ENCODE measurements at places on chromosomes 6 and 20.

GRCh38 chr6:144413418-144413817, 128.3 kb downstream of the UTRN start:
- H3K4me3 ChIP-seq, result no peak overlapping the region
- H3K36me3 ChIP-seq, result no peaks in the 10 kb centered on the region
- no peak overlapping the region for H3K27ac ChIP-seq
- no peak for DNase-seq
- H3K27me3 ChIP-seq, result no peaks in the 10 kb centered on the region
- no peaks in the 10 kb centered on the region for H3K4me1 ChIP-seq

- H3K4me3 ChIP-seq, result peak overlapping the region; percentile 40
- peaks cover 5% of the 10 kb centered on the region for H3K4me1 ChIP-seq
- H3K27me3 ChIP-seq, result no peaks in the 10 kb centered on the region
- H3K36me3 ChIP-seq, result peaks cover 11% of the 10 kb centered on the region
- H3K27ac ChIP-seq, result no peak overlapping the region
- DNase-seq, result no peak
Observed at GRCh38 chr6:156782691-156783320, 5.6 kb downstream of the ARID1B start.

- no peak for DNase-seq
- no peaks in the 10 kb centered on the region for H3K27me3 ChIP-seq
- H3K27ac ChIP-seq, result no peak overlapping the region
- H3K36me3 ChIP-seq, result no peaks in the 10 kb centered on the region
- H3K4me3 ChIP-seq, result no peak overlapping the region
Observed at GRCh38 chr20:2213401-2213800, 82.4 kb upstream of the TGM3 start.

- peaks cover 16% of the 10 kb centered on the region for H3K36me3 ChIP-seq
- no peaks in the 10 kb centered on the region for H3K27me3 ChIP-seq
- H3K27ac ChIP-seq, result no peak overlapping the region
- no peak for DNase-seq
- H3K4me1 ChIP-seq, result no peaks in the 10 kb centered on the region
- H3K4me3 ChIP-seq, result peak overlapping the region; percentile 79
Observed at GRCh38 chr20:63955281-63955826, 862 bp downstream of the UCKL1 start.

- H3K27ac ChIP-seq, result no peak overlapping the region
- no peak overlapping the region for H3K4me3 ChIP-seq
- H3K4me1 ChIP-seq, result no peaks in the 10 kb centered on the region
- DNase-seq, result no peak
- H3K36me3 ChIP-seq, result peaks cover 17% of the 10 kb centered on the region
- H3K27me3 ChIP-seq, result no peaks in the 10 kb centered on the region
Observed at GRCh38 chr6:145878591-145879295, 64.1 kb upstream of the FBXO30 start.

- no peaks in the 10 kb centered on the region for H3K4me1 ChIP-seq
- no peak overlapping the region for H3K4me3 ChIP-seq
- DNase-seq, result no peak
- H3K36me3 ChIP-seq, result no peaks in the 10 kb centered on the region
- no peaks in the 10 kb centered on the region for H3K27me3 ChIP-seq
- no peak overlapping the region for H3K27ac ChIP-seq
Observed at GRCh38 chr6:25118038-25118437, 161.1 kb upstream of the CARMIL1 start.

- DNase-seq, result no peak
- H3K27me3 ChIP-seq, result no peaks in the 10 kb centered on the region
- H3K36me3 ChIP-seq, result no peaks in the 10 kb centered on the region
- H3K4me3 ChIP-seq, result no peak overlapping the region
- H3K27ac ChIP-seq, result no peak overlapping the region
- no peaks in the 10 kb centered on the region for H3K4me1 ChIP-seq
Observed at GRCh38 chr6:138231381-138231886, 13.1 kb upstream of the PBOV1 start.

DNA sequence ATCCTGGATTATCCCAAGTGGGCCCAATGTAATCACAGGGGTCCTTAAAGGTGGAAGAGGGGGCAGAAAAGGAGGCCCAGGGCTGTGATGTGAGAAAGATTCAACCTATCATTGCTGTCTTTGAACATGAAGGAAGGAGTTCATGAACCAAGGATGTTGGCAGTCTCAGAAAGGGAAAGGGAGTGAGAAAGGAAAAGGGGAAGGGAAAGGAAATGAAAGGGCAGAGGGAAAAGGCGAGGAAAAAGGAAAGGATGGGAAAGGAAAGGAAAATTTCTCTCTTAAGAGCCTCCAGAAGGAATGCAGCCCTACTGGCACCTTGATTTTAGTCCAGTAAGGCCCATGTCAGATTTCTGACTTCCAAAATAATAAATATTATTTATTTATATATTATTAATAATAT, 687.8 kb downstream of the COL12A1 start:
- no peak overlapping the region for H3K4me3 ChIP-seq
- H3K27ac ChIP-seq, result no peak overlapping the region
- no peaks in the 10 kb centered on the region for H3K27me3 ChIP-seq
- H3K36me3 ChIP-seq, result no peaks in the 10 kb centered on the region
- H3K4me1 ChIP-seq, result no peaks in the 10 kb centered on the region
- no peak for DNase-seq

DNA sequence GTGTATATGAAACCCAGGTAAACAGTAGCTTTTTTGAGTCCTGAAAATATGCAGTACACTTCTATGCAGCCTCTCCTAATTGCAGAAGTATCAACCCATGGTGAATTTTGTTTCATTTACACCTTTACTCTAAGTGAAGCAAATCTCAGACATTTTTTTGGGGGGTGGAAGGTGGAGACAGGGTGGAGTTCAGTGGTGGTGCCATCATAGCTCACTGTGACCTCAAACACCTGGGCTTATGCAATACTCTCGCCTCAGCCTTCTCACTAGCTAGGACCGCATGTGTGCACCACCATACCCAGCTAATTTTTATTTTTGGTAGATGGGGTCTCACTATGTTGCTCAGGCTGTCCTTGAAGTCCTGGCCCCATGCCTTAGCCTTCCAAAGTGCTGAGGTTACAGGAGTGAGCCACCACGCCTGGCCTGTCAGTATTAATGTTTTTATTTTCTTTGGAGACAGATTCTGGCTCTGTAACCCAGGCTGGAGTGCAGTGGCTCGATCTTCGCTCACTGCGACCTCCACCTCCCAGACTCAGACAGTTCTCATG, 80.3 kb downstream of the JARID2 start:
- peaks cover 30% of the 10 kb centered on the region for H3K4me1 ChIP-seq
- no peaks in the 10 kb centered on the region for H3K27me3 ChIP-seq
- DNase-seq, result no peak
- H3K4me3 ChIP-seq, result no peak overlapping the region
- H3K36me3 ChIP-seq, result peaks cover 7% of the 10 kb centered on the region
- H3K27ac ChIP-seq, result no peak overlapping the region

DNA sequence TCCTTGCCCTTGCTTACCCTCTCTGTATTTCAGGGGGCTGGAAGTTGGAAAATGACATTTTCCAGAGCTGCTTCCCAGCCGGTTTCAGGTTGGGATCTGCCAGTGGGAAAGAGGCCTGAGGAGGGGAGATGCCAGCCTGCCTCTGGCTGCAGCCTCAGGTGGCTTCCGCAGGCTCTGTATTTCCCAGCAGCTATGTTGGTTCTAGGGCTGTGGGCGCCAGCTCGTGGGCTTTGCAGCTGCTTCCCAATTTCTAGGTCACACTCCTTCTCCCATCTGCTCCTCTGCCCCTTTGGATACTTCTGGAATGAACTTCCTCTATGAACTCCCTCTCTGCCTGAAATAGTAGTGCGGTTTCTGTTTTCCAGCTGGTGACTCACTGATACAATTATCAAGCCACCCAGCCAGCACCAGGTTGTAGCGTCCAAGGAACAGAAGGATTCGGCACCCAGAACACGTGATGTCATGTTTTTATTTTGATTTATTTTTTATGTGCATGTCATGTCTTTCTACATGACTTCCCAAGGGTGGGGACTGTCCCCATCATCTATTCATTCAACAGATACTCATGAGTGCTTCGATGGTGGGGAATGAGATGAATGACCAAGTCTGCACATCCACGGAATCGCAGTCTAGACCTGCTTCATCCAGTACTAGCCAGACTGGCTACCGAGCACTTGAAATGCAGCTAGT, 38.0 kb downstream of the TGM2 start:
- no peaks in the 10 kb centered on the region for H3K36me3 ChIP-seq
- H3K27ac ChIP-seq, result no peak overlapping the region
- H3K4me3 ChIP-seq, result no peak overlapping the region
- H3K27me3 ChIP-seq, result no peaks in the 10 kb centered on the region

DNA sequence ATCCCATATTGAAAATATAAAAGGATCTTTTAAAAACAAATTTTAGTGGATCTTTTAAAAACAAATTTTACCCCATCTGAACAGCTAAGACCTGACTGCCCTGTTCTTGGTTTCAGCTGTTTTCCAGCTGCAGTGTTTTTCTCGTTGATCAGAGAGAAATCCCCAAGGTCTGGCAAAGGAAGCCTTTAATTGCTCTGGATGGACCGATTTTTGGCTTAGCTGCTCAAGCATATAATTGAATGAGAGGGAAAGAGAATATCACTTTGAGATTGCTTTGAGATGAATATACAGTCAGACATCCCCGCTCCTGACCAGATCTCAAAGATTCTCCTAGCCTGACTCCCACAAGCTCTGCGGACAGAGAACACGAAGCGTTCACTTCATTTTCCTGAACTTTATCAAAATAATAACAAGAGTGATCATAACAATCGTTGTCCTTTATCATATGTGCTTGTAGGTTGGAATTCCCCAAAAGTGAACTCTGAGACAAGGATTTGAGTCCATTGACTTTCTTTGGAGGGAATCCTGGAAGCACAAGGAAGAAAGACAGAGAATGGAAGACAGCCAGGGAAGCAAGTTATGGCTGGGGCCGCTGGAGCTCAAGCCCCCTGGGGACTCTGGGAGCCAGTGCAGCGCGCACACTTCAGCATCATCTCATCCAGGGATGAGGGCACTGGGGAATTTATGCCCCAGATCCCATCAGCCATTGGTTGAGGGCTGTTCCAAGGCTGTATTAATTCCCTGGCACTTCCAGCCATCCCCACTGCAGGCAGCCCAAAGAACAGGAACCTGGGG, 101.3 kb downstream of the SNX5 start:
- H3K27ac ChIP-seq, result no peak overlapping the region
- H3K4me3 ChIP-seq, result no peak overlapping the region
- no peak for DNase-seq

DNA sequence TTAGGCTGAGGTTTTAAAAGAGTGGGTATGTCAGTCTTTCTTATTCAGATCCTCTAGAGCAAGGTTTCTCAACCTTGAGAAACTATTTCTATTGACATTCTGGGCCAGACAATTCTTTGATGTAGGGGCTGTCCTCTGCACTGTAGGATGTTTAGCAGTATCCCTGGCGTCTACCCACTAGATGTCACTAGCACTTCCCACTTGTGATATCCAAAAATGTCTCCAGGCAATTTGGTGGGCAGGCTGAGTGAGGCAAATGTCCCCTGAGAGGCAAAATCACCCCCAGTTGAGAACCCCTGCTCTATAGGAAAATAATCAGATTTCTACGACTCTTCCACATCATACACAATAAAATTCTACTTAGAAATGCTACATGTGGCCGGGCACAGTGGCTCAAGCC, 7.7 kb upstream of the ZKSCAN8 start:
- peak; percentile 28 for DNase-seq
- H3K4me1 ChIP-seq, result peaks cover 4% of the 10 kb centered on the region
- H3K27me3 ChIP-seq, result no peaks in the 10 kb centered on the region
- peaks cover 2% of the 10 kb centered on the region for H3K36me3 ChIP-seq
- no peak overlapping the region for H3K4me3 ChIP-seq
- no peak overlapping the region for H3K27ac ChIP-seq

GRCh38 chr6:78605909-78606446, 261.4 kb upstream of the IRAK1BP1 start:
- H3K27ac ChIP-seq, result no peak overlapping the region
- H3K4me3 ChIP-seq, result no peak overlapping the region

GRCh38 chr6:105968603-105969333, 117.4 kb upstream of the PRDM1 start:
- H3K27ac ChIP-seq, result no peak overlapping the region
- no peaks in the 10 kb centered on the region for H3K27me3 ChIP-seq
- H3K4me1 ChIP-seq, result no peaks in the 10 kb centered on the region
- no peak for DNase-seq
- 0 out of 2 replicates have a peak, but pooled peaks cover 16% of the 10 kb centered on the region for H3K36me3 ChIP-seq

DNA sequence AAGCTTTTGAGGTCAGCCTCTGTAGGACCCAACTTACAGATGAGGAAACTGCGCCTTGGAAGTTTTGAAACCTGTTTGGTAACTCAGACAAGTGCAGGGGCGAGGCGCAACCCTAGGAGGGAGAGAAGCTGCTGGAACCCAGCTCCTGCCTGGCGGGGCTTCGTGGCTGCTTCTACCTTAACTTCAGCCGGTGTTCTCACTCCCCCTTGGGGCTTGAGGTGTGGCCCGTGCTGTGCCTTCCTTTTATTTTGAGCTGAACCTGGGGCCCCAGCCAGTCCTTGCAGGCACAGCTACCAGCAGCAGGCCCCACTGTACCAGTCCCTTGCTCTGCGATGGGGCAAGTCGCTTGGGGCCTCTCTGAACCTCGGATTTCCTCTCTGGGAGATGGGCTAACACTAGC, 12.0 kb downstream of the RBM38 start:
- no peak for DNase-seq
- H3K36me3 ChIP-seq, result peaks cover 22% of the 10 kb centered on the region
- H3K4me3 ChIP-seq, result no peak overlapping the region
- H3K27me3 ChIP-seq, result no peaks in the 10 kb centered on the region

DNA sequence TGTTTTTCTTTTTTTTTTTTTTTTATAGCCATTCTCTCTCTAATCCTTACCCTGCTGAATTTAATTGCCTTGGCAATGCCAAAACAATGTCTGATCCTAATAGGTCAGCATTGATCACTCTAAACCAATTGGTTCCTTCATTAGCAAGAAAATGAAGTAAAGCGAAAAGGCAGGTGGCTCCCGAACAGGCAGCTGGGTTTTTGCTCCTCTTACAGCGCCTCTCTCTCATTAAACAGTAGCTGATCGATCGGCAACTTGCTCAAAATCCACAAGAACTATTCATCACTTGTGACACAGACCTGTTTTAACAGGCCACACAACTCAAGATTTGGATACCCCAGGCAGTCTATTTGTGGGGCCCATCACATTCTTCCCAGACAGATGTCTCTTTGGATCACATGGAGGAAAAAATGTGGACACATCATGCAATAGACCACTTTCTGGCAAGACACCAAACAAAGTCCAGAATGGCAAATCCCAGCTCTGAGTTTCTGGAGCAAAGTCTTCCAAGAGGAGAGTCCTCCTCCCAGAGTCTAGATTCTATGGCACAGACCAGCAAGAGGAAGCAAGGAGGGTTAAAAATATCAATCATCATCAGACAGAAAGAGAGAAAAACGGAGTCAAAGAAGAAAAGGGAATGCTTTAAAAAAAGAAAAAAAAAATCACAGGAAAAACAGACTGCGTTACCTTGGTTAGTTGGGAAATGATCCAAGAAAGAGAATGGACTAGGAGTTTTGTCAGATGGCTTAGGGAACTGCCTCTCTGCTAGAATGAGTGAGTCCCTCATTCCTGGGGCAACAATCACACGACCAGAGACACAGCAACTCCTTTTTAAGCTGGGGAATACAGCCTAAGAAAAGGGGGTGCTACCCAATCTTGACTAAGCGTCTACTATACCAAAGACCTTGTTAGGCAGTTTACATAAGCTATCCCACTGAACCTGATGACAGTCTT, 247.8 kb downstream of the BTBD9 start:
- no peak overlapping the region for H3K27ac ChIP-seq
- H3K36me3 ChIP-seq, result no peaks in the 10 kb centered on the region
- no peak for DNase-seq
- H3K4me3 ChIP-seq, result no peak overlapping the region
- peaks cover 2% of the 10 kb centered on the region for H3K4me1 ChIP-seq

Data from H9 (cell line).